ENCODE measurements at places on chromosomes 7 and 10. TPM values are rescaled to one million over a fixed set of nuclear protein-coding genes. Genes with fewer than 3 reads are reported as not detected.

DNA sequence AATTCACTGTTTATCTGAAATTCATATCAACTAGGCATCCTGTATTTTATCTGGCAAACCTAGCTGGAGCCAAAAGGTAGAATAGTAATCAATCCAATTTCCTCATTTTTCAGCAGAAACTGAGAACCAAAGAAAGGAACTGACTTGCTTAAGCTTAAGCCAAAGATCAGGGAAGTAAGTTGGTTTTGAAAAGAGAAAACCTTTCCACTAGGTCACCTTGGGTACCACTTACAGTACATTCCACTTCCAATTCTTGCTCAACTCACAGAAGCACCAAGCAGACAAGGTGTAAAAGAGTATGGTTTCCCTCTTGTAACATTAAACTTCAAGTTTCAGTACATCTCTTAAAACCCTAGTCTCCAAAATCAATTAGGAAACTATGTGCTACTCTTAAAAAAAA, 79.6 kb downstream of the ZFAND4 start:
- DNase-seq = no peak

DNA sequence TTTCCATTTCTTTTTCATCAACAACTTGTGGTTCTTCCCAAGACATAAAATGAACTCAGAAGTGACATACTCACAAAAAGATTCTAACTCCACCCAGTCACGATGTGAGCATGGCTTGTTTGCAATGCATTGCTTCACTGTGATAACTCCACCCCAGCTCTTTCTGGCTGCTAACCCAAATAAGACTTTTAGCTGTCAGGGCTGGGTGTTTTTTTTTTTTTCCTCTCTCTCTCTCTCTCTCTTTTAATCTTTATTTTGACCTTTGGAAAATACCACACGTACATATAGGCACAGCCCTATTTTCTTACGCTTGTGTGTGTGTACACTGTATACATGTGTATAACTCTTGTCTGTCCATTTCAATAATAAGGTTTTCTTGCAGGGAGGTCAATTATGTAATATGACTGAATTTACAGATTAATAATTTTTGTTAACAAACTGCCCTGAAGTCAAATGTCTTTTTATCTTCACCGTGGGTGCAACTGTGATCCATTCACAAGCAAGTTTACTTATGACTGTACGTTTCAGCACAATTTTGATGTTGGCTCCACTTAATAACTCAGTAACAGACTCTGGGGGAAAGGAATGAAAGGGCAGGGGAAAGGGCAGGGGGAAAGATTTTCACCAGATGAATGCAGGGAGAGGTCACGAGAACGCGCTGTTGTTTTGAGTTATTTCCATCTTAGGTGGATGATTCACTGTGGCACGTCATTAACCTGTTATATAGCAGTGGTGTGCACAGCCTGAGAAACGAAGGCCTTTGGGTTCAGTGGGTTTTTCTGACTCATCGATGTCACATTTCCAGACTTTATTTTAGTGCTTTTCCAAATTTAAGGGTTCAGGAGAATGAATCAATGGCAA, 49.1 kb downstream of the APBB1IP start:
- DNase-seq = no peak

DNA sequence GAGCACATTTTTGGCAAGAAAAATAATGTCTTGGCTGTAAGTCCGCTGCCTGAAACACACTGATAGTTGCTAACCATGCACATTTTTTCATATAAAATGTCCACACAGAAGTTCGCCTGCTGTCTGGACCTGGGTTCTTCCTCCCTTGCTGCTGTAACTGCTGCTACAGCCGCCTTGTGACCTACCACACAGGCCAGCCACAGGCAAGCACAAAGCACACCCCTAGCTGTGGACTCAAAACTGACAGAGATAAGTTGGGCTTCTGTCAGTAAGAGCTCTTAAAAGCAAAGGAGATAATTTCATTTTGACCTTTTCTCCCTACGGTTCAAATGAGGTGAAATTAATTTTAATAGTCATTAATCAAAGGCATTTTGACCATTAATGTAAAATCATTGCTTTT, 354.7 kb downstream of the OTUD1 start:
- DNase-seq = no peak

DNA sequence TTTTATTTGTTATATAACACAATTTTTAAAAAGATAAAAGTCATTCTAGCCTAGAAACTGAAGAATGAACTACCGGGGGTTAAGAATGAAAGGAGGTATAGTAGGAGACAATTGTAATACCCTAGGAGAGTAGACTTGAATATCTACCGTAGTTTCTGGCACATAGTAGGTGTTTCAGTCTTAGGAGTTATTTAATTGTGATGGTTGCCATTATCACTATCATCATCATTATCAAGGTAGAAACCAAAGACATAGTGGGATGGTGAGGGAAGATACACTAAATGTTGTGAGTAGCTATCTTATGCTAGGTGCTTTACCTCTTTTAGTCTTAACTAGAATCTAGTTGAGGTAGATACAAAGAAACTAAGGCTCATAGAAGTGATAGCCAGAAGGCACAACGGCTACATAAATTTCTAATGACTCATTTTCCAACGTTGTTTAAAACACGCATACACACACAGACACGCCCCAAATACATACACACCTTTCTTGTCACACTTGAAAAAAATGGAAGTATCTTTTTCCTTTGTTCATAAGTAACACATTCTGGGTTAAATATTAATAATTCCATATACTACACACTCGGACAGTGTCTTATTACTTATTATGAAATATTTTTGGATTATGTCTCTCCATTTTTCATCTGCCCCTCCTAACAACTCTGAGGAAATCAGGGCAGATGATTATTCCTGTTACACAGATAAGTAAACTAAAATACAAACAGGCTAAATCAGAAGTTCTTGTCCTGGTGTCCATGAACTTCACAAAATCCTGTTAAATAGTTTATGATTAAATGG, 2.0 kb upstream of the ANLN start:
- DNase-seq = no peak

DNA sequence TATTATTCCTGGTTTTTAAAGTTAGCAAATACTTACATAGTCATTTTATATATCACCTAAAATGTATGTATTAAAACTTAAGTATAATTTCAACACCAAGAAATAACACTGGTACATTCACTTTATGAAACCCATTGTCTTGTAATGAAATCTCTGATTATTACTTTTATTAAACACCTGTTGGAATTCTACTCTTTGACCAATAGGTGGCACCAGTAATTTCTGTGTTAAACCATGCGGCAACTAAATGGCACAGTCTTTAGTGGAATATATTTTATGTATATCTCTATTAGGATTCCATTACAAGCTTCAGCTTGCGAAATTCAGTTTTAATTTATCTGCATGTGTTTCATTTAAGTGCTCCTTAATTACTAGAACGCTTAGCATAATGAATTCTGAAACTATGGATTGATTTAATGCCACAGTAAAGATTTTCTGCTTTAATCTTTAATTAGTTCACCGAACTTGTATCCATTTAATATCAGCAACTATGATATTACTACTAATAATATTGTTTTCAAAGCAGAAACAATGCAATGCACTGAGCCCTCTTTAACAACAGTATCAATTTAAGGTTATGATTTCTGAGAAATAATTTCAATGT, 181.3 kb downstream of the MAGI2 start:
- no peak for DNase-seq

- no peak for DNase-seq
These were observed 123.8 kb upstream of the VKORC1L1 start for GRCh38 chr7:65749039-65749438.

DNA sequence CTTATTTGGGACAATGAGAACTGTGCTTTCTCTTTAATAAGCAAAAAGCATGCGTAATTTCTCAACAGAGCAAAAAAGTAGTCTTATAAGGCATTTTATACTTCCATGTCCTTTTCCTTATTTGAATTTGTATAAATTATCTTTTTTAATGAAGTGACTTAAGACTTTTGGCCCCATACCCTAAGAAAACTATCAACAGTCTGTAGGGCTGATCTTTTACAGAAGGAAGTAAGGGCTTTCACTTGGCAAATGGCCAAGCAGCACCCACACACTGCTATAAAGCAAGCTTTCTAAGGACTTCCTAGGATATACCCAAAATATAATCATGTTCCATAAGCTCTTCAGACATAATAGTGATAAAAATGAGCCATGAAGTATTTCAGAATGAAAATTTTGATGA, 3.4 kb downstream of the CRPPA start:
- DNase-seq = no peak

GRCh38 chr10:80489371-80490112, 35.4 kb downstream of the TSPAN14 start:
- DNase-seq = no peak

DNA sequence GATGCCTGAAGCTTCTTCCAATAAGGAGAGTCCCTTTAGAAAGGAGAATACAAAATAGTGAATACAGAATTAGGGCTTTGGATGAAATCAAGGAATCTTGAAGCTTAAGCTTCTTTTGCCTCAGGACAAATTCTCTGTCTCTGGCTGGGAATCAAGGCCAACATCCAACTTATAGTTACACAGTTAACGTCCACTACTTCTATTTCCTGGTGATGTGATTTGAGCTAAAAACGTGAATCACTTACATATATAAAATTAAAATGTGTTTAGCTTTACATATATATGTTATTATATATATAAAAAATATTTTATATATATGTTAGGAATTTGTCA, 11.4 kb upstream of the INPP5F start:
- no peak for DNase-seq

- no peak for DNase-seq
These were observed 1.1 kb upstream of the HOXA1 start for GRCh38 chr7:27096768-27097514.

DNA sequence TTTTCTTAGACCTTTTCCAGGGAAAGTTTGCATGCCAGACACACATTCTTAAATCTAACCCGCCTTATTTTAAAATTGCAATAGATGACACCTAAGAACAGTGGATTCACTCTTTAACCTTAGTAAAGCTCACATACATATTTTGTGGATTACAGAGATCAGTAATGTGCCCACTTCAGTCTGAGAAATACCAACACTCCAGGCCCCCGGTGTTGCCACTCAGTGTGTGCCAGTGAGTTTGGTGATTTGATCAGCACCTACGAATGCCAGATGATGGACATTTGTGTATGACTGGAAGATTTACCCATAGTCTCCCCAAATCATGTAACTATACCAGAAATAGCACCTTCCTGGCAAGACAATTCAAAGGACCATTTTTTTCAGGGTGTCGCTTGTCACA, 2.6 kb downstream of the LRRN3 start:
- no peak for DNase-seq

DNA sequence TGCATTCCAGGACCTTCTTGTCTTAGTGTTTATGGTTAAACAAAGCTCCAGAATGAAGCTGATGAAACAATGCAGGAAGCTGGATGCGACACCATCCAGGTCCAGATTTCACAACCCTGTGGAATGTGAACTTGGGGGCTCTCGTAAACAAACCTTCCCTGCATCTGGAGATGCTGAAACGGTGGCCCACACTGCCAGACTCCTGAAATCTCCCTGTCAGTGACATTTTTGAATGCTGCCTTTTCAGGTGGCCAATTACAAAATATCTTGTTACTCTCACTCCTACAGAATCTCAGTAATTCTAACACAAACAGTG, 18.8 kb downstream of the VIPR2 start:
- DNase-seq = no peak

DNA sequence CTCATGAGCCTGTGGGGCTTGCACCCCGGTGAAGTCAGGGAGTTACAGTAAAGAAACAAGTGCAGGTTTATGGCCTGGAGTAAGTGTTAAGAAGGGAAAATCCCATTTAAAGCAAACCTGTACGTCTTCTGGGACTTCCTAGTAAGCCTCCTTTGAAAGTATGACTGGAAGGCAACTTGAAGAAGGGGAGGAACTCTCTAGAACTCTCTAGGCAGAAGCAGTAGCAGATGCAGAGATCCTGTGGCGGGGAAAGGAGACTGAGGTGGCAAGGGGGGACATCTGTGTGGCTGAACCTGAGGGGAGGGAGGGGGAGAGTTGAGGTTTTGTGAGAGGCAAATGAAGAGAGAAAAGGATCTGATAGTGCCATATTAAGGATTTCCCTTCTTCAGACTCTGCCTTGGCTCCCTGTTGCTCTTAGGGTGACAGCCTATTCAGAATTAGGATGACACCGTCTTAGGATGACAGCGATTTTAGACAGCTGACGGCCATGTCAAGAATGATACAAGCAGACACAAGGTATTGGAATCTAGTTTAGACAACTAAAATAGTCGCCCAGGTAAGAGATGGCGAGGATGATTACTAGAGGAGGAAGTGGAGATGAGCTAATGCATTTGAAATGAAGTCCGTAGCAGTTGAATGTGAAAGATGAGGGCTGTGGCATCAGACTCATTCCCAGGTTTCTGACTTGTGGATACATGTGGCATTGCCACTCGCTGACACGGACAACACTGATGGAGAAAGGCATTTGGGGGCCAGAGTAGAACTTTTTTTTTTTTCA, 29.0 kb downstream of the CUL1 start:
- DNase-seq = no peak

DNA sequence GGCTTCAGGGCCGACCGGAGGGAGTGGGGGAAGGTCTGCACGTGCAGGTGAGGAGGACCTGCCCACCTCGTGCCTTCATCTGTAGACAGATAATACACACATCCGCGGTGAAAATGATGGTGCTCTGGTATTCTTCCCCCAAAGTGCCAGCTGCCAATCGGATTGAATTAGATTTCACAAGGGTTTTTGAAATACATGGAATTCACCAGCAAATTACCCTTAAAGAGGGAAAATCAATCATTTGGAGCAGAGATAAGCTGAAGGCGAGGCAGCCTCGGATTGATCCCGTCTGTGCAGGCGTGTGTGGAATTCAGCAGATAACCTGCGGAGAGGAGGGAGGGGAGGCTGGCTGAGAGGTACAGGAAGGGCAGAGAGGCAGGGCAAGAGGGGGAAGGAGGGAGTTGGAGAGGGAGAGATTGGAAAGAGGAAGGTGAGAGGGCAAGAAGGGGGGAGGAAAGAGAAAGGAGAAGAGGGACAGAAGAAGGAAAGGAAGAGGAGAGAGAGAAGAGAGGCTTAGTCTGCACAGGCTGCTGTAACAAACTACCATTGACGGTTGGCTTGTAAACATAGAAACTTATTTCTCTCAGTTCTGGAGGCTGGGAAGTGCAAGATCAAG, 84.2 kb downstream of the C10orf105 start:
- no peak for DNase-seq

- no peak for DNase-seq
These were observed 15.8 kb upstream of the LYZL2 start for GRCh38 chr10:30645340-30645827.

GRCh38 chr7:81903115-81903514, 133.3 kb upstream of the HGF start:
- DNase-seq = no peak

DNA sequence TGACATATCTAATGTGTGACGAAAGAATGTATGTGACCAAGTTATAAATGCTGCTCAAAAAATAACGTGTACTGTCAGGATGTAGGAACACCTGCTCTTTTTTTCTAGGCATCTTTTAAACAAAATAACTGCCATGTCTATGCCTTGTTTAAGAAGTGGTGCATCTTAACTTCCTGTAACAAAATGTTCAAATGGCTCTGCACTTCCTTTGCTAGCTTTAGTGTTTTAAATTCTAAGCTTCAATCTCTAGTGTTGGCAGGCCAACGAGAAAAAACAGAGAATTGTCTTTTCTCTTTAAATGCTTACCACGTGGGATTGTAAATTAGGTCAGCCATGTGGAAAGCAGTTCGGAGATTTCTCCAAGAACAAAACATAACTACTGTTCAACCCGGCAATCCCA, 14.6 kb upstream of the PDSS1 start:
- no peak for DNase-seq

- no peak for DNase-seq
These were observed 121.5 kb downstream of the TWIST1 start for GRCh38 chr7:18995811-18996426.

GRCh38 chr10:12782537-12782936, 219.0 kb downstream of the CCDC3 start:
- DNase-seq = no peak

The ATP6V0E2 gene
- 53.6 TPM for total RNA-seq

The HOXA11 gene
- total RNA-seq = 1.2 TPM

The GTF2I gene
- 242 TPM for total RNA-seq

The FBXO24 gene
- 0.76 TPM for total RNA-seq

Data from type B pancreatic cell (in vitro differentiated cells).